ENCODE measurements at places on chromosomes 2 and 18.

DNA sequence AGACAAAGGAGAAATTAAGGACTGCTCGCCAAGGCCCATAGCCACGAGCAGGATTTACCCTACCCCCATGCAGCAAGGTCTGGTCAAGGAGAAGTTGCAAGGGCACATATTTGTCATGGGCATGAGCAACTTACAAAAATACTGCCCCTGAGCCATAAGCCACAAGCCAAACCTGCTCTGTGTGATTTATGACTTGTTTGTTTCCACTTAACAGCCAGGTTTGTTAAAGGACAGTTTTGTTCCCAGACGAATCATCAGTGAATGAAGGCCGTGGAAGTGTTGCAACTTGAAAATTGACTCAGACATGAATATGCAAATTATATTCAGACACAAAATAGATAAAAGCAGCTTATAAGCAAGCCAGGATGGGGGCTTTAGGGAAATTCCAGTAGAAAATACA lies 31.3 kb upstream of the EVA1A start:
- no peak for DNase-seq

DNA sequence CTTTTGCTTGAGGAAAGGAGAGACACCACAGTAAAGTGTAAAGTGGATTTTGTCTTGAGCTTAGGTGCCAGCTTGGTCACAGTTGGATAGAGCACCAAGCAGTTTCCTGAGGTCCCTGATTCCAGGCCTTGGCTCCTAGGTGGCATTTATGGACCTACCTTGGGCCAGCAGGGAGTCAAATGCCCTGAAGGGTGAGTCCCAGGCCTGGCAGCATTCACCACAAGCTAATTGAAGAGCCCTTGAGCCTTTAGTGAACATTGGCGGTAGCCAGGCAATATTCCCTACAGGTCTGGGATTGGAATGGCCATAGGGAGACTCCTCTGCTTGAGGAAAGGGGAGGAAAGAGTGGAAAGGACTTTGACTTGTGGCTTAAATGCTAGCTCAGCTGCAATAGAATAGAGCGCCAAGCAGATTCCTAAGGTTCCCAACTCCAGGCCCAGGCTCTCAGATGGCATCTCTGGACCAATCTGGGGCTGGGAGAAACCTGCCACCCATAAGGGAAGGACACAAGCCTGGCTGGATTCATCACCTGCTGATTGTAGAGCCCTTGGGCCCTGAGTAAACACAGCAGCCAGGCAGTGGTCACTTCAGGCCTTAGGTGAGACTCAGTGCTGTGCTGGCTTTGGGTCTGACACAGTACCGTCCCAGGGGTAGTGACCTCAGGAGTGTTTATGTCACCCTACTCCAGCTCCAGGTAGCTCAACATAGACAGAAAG lies 137.5 kb upstream of the OTOS start:
- DNase-seq = no peak

GRCh38 chr2:182951948-182952663 lies 85.7 kb upstream of the FRZB start:
- DNase-seq = no peak

- DNase-seq = no peak
Measured at GRCh38 chr18:13217466-13217961, 1.0 kb upstream of the LDLRAD4 start.

- no peak for DNase-seq
Measured at GRCh38 chr2:105790461-105791149, 45.9 kb downstream of the NCK2 start.

DNA sequence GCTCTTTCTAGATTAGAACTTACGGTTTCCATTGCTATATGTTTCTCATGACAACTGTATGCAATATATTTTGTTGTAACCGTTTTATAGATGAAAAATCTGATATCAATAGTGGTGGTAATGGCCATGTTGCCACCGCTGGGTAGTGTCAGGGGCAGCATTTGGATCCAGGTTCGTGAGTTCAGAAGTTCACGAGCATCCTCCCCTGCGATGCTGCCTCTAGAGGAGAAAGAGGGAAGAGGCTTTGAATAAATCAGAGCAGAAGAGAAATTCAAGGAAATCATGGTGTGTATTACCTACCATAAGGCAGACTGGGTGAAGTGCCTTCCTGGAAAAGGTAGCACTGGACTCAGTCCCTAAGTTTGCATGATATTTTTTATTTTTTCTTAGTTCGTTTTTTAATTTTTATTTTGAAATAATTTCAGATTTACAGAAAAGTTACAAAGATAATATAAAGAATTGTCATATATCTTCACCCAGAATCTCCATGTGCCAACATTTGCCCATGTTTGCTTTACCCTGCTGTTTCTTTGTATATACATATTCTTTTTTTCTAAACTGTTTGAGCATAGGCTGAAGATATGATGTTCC lies 3.3 kb upstream of the ZBTB7C start:
- DNase-seq = no peak

DNA sequence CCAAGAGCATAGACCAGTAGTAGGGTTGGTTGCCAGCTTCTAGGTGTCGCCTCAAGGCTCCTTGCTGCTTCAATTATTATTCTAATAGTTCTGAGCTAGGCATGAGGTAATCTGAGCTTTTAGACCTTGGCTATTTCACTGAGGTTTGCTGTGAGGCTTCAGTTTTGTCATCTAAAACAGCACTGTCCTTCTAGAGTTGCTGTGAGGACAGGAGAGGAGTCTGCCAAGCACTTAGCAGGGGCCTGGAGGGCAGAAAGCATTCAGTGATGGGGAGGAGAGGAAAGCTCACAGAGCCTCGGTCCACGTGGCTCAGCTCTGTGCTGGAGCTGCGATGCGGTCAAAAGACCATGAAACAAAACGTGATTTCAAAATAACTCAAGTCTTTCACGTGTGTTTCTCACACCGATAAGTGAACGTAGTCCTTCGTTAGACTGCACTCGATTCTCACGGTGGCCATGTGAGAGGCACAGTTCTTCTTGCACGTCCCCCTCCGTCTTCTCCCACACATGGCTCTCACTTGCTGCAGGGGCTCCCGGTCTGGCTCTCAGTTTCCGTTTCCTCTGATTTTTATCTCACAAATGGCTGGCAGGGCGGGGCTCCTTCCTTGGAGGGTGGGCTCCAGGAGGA lies 113.7 kb downstream of the B3GNT2 start:
- peak; percentile 27 for DNase-seq

DNA sequence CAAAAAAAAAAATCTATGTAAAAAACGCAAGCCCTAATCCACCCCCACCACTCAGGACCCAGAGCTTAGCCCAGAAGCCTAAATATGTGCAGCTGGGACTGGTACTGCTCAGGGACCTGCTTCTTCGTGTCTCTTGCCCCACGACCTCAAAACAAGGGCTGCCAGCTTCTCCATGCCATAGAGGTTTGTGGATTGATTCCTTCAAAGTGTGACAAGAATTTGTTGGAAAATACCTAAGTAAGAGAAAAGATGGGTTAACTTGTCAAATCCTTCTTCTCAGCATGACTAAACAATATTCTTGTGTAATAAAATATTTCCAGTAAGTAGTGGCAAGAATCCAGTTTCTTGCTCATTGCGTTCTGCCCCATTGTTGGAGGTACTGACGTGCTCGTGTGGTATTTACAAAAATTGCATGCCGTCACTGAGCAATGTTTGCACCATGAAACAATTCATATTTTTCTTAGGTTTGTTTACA lies 825 bp upstream of the SCYGR1 start:
- no peak for DNase-seq

DNA sequence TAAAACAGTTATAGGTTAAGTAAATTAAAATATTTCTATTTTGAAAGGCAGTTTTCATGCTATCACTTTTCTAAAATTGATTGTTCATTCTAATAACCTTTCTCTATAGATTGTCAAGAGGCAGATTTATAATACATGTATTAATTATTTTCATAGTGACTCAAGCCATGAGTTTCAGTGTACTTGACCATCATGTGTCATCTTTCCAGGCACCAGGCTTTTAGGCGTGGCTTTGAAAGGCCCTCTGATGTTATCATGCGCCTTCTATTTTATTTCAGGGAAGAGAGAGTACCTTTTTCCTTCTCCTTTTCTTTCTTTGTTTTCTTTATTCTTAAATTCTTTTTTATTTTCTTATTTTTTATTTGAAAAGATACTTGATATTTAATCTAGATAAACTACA lies 128.3 kb upstream of the ETAA1 start:
- no peak for DNase-seq

GRCh38 chr2:201909961-201910361 lies 103.6 kb downstream of the CDK15 start:
- no peak for DNase-seq

GRCh38 chr18:77544792-77545191 lies 295.1 kb downstream of the GALR1 start:
- no peak for DNase-seq

- DNase-seq = no peak
Measured at GRCh38 chr2:182605166-182605565, 110.9 kb upstream of the DNAJC10 start.
